Hematopoietic multipotent progenitor cell (in vitro differentiated cells): ENCODE measurements at places on chromosomes 11 and 22. TPM values are rescaled to one million over a fixed set of nuclear protein-coding genes. Genes with fewer than 3 reads are reported as not detected.
A peak's percentile ranks its signal among the peaks of the same experiment; 100 is the strongest.

TCN2 gene
- total RNA-seq, result 8.1 TPM

EIF1AD gene
- total RNA-seq, result 22.6 TPM

CASP1 gene
- total RNA-seq, result 13.5 TPM

RPS6KA4 gene
- 59.0 TPM for total RNA-seq

TTC36 gene
- 1.1 TPM for total RNA-seq

NPAS4 gene
- not detected for total RNA-seq

DNA sequence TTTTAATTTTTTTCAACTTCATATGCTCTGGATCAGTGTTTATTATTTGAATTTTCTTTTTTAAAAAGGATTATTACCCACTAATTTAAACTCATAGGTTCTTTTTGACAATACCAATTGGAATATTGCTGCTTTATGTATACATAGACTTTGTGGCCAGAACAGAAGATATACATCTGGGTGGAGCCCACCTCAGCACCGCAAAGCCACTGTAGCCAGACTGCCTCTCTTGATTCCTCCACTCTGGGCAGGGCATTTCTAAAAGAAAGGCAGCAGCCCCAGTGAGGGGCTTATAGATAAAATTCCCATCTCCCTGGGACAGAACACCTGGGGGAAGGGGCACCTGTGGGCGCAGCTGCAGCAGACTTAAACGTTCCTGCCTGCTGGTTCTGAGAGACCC lies 10.6 kb upstream of the C11orf58 start:
- no peak for DNase-seq

- DNase-seq, result peak; percentile 32
These were observed 70.6 kb upstream of the EP300 start for GRCh38 chr22:41021613-41022454.

- DNase-seq, result no peak
These were observed 1.1 kb upstream of the CEND1 start for GRCh38 chr11:790721-791564.

DNA sequence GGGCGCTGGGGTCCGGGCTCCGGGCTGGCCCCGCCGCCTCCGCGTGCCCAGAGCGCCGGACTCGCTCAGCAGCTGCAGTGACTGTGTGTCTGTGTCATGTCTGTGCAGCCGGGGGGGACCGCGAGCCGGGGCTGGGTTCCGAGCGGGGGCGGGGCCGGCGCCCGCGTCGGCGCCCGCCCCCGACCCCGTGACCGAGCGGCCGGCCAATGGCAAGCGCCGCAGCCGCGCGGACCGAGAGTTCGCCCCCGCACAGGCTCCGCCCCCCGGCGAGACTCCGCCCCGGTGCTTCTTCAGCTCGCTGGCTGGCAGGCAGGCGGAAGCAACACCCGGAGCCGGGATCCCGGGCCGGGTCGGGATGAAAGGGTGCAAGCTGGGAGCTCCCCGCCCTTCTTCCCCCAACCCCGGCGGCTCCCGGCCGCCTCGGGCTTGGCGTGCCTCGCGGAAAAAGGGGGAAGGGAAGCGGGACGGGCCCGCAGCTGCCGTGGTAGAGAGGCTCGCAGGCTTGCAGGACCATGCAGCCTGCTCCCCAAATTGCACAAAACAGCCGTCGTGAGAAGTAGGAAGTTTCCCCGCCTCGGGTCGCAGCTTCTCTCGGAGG lies 750 bp upstream of the LARGE1 start:
- DNase-seq, result peak; percentile 94

DNA sequence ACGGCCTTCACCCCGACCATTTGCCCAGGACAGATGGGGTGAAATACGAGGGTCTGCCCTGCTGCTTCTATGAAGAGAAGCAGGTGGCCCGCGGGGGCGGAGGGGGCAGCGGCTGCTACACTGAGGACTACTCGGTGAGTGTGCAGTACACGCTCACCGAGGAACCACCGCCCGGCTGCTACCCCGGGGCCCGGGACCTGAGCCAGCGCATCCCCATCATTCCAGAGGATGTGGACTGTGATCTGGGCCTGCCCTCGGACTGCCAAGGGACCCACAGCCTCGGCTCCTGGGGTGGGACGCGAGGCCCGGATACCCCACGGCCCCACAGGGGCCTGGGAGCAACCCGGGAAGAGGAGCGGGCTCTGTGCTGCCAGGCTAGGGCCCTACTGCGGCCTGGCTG lies 11.2 kb downstream of the C22orf31 start:
- DNase-seq, result no peak

- DNase-seq, result no peak
These were observed 112.5 kb downstream of the BBOX1 start for GRCh38 chr11:27153136-27153535.

DNA sequence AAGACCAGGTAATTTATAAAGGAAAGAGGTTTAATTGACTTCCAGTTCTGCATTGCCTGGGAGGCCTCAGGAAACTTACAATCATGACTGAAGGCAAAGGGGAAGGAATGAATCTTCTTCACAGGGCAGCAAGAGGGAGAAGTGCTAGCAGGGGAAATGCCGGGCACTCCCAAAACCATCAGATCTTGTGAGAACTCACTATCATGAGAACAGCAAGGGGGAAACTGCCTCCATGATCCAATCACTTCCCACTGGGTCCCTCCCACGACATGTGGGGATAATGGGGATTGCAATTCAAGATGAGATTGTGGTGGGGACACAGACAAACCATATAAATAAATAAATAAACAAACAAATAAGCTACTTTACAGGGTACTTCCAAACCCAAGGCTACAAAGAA lies 28.8 kb upstream of the EXPH5 start:
- no peak for DNase-seq

- DNase-seq, result no peak
These were observed 24.9 kb downstream of the FDX1 start for GRCh38 chr11:110454609-110455008.

- no peak for DNase-seq
These were observed 160.0 kb downstream of the NTM start for GRCh38 chr11:131530407-131530806.

- no peak for DNase-seq
These were observed 16.2 kb downstream of the CBX7 start for GRCh38 chr22:39136317-39136716.

DNA sequence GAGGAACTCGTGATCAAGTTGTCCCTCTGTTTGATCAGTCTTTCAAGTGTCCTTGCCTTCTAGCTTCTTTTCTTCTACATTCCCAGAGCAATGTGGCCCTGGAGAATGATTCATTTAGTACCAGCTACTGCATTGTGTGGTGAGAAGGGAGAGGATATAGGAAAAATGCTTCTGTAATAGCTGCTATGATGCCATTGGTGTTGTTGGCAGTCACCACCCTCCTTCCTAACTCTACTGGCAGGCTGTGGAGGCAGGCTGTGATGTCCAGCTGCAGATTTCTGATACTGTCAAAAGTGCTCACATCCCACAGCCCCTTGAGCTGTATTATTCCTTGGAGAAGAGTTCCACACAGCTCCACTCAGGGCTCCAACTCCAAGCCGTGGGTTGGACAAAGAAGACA lies 52.8 kb downstream of the ENDOD1 start:
- no peak for DNase-seq

GRCh38 chr22:20431511-20432192 lies 6.0 kb downstream of the SCARF2 start:
- DNase-seq, result no peak

DNA sequence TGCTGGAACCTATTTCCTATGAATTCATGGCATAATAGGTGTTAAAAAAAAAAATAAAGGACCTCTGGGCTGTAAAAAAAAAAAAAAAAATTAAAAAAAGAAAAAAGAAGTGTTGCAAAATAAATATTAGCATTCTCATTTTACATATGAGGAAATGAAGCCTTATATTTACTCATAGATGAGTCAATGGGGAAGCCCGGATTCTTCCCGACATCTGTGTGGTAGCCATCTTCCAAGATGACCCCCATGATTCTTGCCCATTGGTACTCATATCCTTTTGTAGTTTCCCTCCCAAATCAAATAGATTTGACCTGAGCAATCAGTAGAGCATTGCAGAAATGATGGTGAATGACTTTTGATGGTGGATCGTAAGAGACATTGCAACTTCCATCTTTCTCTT lies 3.0 kb upstream of the SWAP70 start:
- no peak for DNase-seq

DNA sequence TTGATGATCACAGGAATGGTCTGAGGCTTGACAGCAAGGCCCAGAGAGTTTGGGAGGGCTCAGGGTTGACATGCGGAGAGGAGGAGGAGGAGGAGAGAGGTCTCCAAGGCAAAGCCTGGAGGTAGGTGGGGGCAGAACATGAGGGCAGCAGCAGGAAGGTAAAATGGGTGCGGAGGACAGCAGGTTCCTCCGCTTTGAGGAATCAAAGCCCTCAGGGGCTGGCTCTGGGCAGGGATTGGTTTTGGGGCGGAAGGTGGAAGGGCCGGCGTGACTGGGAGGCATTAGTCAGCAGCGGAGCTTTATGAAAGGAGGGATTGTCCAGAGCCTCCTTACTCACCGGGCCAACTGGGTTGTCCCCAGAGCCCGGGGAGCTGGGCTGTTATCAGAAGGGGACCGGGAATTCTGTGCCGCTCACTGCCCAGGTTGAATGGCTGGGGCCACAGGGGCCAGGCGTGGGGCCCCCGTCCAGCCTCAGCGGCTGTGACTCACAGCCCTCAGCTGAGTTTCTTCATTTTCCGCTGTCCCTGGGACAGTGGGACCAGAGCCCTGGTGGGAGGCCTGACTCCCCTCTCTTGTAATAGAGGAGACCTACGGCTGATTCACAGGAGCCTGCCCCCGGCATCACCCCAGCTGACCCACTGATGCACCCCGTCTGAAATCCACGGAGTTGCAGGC lies 36.2 kb downstream of the LIF start:
- no peak for DNase-seq

DNA sequence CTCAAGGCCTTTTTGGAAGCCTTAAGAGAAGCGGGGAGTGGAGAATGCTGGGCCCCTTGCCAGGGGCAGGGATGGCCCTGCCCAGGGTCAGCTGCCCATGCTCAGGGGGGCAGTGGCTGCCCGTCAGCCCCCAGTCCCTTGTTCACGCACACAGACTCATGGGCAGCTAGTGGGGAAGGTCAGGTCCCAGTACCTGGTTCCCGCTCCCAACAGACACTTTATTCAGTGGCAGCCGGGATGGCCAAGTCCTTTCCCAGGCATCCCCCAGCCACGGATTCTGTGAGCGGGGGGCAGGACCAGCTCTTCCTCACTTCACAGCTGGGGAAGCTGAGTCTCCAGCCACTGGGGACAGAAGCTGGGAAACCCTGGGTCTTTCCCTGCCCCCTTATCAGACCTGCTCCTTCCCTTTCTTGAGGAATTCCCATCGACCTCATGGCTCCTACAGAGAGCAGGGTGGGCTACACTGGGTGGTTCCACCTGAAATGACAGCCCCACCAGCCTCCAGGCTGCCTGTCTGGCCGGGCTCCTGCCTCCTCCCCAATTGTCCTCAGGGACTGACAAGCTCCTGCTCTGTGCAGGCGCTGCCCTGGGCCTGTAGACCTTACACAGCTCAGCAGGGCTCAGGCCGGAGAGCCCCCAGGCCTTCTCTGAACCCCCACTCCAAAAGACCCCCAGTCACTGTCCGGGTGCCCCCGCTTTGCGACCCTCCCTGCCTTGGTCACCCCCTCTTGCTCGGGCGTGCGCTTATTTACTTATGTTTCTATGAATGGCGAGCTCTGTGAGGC lies 61.0 kb upstream of the FGF3 start:
- DNase-seq, result no peak

DNA sequence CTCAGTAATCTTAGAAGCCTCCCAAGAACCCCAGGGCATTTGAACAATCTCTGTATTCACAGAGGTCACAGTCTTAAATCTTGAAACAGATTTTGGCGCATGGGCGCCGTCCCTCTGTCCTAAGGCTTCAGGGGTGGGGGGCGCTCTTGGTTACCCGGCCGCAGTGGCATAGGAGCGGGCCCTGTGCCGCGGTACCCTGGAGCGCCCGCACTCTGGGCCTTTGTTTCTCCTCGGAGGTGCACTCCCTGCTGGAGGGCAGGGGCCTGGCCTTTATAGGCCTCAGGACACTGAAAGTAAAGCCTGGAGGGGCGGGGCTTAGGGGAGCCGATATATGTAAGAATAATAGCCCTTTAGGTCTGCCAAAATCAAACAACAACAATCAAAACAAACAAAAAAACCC lies 197.3 kb upstream of the FOLH1 start:
- DNase-seq, result no peak

DNA sequence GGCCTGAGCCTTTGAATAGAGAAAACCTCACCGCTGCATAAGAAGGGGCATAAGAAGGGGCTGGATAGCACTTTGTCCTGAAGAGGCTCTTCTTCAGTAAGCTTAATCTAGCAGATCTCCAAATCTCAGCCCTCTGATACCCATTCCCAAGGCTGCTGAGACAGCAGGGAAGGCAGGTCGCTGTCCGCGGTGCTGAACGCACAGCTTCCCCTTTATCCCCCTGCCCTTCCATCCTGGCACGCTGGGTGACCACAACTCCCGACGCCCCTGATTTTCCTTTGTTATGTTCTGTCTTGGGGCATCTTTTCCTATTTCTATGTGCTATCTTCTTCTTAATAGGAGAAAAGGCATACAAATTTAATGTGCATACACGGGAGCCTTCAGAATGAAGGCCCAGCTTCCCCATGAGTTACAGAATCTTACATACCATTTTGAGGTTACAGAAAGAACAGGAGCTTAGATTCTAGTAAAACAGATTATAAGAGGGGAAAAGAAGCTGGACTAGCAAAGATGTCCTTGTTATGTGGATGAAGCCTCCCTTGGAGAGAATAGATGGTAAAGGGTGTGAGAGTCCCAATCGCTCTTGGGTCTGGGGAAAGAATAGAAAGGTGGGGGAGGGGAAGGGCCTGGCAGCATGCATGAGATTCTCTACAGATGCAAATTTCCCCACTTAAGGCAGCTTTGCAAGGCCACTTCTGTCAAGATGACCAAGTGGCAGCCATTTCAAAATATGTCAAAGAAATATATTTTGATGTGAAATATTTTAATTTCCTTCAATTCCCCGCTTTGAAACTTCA lies 5.7 kb upstream of the SULT4A1 start:
- DNase-seq, result peak; percentile 64

GRCh38 chr11:133386262-133386661 lies 146.0 kb downstream of the OPCML start:
- DNase-seq, result no peak

- no peak for DNase-seq
These were observed 8.6 kb downstream of the TTLL1 start for GRCh38 chr22:43080616-43081015.

DNA sequence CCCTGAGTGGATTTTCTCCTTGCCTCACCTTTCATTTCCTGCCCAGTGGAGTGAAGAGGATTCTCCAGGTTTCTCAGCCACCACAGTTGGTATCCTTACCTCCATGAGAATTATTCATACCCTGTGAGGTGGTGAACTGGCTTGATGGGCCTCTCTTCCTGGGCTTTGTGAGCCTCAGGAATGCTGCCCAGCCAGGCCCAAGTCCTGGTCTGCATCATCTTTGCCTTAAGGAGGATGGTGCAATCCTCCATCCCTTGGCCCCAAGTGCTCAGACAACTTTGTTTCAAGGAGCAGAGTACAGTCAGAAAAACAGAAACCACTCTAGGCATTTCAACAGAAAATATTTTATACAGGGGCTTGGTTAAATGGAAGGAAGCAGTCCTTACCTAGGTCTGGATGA lies 114.2 kb upstream of the CADM1 start:
- no peak for DNase-seq

GRCh38 chr11:126599217-126599897 lies 243.9 kb downstream of the ST3GAL4 start:
- DNase-seq, result no peak
